ENCODE measurements at places on chromosomes 5 and 9. TPM values are rescaled to one million over a fixed set of nuclear protein-coding genes. Genes with fewer than 3 reads are reported as not detected.

- DNase-seq, result peak; percentile 80
Measured at GRCh38 chr5:123696921-123697341, 185.0 kb downstream of the CSNK1G3 start.

GRCh38 chr9:21110708-21111576 lies 30.7 kb downstream of the IFNW1 start:
- DNase-seq, result no peak

- no peak for DNase-seq
Measured at GRCh38 chr9:100731557-100731956, 153.7 kb downstream of the CAVIN4 start.

DNA sequence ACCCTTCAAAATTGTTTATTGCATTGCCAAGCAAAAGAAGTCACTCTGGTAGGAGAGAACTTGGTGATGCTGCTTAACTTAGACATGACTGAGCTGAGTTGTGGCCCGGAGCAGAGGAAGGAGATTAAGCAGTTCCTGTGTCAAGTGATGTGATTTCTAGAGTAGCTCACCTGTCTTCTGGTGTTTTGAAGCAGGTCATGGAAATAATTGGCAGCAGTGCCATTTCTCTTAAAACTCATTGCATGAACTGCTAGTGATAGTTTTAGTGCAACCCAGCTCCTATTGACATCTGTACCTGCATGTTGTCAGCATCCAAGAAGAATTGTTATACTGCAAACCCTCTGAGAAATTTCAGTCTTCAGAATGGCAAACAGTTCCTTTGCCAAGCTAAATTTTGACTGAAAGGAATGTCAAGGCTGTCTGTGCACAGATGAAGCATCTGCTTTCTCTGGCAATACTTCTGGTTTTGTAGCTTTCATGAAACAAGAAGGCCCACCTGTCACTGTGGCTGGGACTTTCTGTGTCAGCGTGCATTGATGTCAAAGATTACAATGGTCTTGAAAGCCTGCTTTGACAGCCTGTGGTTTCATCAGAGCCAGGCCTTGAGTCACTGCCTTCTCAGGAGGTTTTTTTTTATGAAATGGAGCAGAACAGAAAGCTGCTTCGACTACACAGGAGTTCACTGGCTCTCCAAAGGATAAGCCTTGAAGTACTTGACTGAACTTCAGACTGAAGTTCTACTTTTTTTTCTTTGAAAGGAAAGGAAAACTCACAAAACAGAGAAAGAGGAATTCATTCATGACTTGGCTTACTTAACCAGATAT lies 90.6 kb downstream of the RALGPS1 start:
- no peak for DNase-seq

Gene CXCL14
- 9.5 TPM for total RNA-seq
